ENCODE measurements at places on chromosomes 7 and 10. TPM values are rescaled to one million over a fixed set of nuclear protein-coding genes. Genes with fewer than 3 reads are reported as not detected.

The PNPLA8 gene
- total RNA-seq = 18.9 TPM

The MSMB gene
- total RNA-seq = not detected

The CALML5 gene
- total RNA-seq = not detected

The TUBB8 gene
- total RNA-seq = not detected

The CEP55 gene
- total RNA-seq = 49.4 TPM

The RBP3 gene
- not detected for total RNA-seq

The MEIG1 gene
- total RNA-seq = not detected

The RBM20 gene
- total RNA-seq = 0.27 TPM

The SPDYE1 gene
- 0.12 TPM for total RNA-seq
